ENCODE measurements at places on chromosomes 6 and 20.

- DNase-seq = no peak
Observed at GRCh38 chr6:157668009-157668401, 155.0 kb upstream of the SNX9 start.

DNA sequence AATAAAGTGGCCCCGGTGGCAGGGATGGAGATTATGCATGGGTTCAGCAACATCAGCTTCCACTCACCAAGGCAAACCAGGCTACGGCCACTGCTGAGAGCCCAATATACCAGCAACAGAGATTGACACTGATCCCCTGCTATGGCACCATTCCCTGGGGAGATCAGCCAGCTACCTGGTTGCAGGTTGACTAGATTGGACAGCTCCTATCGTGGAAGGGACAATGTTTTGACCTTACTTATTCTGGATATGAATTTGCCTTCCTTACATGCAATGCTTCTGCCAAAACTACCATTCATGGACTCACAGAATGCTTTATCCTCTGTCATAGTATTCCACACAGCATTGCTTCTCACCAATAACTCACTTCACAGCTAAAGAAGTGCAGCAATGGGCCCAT lies 174.8 kb upstream of the TNFAIP3 start:
- DNase-seq = no peak

- no peak for DNase-seq
Observed at GRCh38 chr6:105058846-105059245, 101.9 kb downstream of the LIN28B start.

DNA sequence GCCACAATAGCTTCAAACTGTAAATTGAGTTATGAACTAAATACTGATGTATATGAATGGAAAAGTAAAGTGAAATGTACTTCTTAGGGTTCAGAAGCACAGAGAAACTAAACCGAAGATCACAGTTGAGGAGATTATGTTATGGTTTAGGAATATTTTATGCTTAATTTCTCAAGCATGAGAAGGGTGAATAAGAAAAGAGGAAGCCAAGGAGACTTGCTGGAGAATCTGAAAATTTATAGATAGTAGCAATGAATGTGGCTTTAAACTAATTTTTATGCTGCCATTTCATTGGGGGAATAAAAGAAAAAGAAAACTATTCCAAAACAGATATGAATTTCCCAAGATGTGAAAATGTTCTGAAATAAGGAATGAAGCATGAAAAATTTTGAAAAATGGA lies 5.6 kb downstream of the ANKS1A start:
- DNase-seq = no peak

GRCh38 chr20:22757424-22758183 lies 173.2 kb upstream of the FOXA2 start:
- no peak for DNase-seq

Data from GM04504 (cell line).